ENCODE measurements at places on chromosomes 7 and 10.

GRCh38 chr7:70915067-70915466, 216.9 kb upstream of the GALNT17 start:
- DNase-seq = no peak

DNA sequence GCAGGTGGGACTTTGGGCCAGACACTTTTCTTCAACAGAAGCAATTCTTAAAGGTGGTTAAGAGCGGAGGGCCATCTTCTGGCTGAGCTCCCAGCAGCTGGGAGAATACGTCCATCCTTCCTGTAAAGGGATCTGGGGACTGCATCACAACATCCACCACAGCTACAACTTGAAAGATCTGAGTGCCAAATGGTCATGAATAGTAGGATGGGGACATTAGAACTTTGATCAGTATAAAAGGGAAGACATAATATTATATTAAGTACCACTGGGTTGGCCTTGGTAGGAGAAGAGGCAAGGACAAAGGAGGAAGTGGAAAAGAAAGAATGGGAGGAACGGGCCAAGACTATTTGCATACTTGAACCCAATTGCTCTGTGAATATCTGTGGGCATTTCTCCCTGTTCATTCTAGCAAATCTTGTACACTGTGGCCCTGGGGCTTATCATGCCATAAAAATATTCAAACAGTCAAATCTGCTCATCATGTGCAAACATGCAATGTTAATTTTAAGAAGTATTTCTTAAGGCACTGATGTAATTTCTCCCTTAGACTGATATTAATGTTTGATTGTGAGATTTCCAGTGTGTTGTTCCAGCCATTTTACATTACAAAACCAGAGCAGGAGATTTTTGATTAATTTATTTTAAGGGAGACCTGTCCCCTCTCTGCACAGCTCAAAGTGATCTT, 65.5 kb upstream of the CREB5 start:
- no peak for DNase-seq

GRCh38 chr7:130153211-130153908, 51.8 kb downstream of the TMEM209 start:
- no peak for DNase-seq

GRCh38 chr7:51606601-51607154, 290.1 kb upstream of the COBL start:
- no peak for DNase-seq

- no peak for DNase-seq
These were observed 154.3 kb downstream of the PPP1R3A start for GRCh38 chr7:113764401-113765035.

GRCh38 chr10:126839094-126839761, 66.0 kb upstream of the DOCK1 start:
- no peak for DNase-seq

DNA sequence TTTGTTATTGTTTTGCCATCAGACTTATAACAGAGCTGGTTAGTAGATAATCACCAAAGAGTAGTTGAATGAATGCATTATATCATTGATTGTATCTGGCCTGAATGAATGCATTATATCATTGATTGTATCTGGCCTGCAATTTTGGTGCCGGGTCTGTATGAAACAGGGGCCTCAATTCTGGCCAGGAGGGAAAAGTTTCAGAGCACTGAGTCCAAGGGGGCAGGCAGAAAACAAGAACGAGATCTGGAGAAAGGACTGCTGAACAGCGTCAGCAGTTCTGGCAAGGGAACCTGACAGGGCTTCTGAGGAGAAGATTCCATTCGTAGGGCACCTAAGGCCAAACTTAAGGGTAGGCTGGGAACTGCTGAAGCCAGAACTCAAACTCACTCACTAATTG, 128.0 kb downstream of the SEMA3C start:
- DNase-seq = peak; percentile 83

DNA sequence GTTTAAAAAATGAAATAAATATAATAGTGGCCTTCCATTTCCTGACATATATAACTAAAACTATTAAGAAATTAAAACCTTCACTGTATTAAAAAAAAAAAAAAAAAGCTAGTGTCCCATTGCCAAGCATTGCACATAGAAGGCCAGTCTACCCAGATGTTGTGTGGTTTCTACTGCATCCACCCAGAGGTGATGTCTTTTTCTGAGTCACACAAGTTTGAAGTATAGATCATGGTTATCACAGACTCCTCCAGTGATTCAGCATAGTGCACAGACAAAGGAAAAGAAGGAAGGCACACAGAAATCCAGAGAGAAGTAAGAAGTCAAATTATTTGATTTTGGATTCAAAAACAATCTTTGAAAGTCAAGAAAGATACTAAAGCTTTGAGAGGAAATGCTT, 429.0 kb downstream of the ETV1 start:
- no peak for DNase-seq

GRCh38 chr7:96179837-96180236, 142.1 kb downstream of the SLC25A13 start:
- DNase-seq = no peak

GRCh38 chr7:42244828-42245227, 7.8 kb upstream of the GLI3 start:
- no peak for DNase-seq

- DNase-seq = no peak
These were observed 214.3 kb downstream of the JAZF1 start for GRCh38 chr7:27966219-27966780.

DNA sequence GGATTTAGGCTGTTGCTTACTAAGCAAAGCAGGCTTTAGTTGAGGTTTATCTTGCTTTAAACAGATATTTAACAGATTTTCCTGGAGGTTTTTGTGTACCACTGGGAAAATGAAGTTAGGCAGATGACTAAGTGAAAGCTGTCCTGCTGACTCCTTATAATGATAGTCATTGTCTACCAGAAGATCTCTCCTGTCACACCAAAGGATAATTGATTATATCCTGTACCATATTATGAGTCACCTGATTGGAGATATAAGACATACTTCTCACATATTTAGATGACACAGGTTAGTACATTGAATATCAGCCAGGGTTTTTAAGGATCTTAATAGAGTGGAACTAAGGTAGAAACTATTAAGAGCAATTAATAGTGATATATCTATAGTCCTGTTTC, 68.4 kb downstream of the PTEN start:
- no peak for DNase-seq

DNA sequence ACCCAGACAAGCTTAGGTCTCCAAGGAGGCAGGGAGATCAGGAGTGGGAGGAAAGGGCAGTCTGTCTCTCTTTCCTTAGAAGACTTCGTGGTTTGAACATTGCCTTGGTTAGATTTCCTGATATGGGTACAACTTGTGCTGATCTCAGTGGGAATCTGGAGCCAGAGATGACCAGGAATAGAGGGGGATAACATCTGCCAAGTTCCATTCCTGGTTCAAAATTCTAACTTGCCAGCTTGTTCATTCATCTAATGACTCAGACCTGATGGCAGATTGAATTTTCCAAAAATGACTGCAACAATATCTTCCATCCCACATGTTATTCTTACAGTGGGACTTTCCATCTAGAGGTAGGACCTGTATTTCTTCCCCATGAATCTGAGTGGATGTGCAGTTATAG, 394.3 kb upstream of the PODXL start:
- no peak for DNase-seq

DNA sequence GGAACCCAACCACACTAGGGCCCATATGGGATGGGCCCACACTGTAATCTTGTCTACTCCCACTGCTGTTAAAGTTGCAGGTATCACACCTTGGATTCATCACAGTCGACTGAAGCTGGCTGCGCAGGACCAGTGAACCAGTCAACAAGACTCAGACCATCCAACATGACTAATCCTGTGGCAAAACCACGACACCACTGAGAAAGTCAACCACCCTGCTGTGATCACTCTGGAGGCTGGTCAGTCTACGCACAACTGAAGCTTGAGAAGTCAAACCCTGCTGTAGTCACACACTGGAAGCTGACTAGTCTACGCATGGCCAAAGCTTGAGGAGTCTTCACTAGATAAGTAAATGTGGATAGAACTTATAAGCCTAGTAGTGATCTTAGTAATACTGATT, 9.6 kb upstream of the CYREN start:
- no peak for DNase-seq

DNA sequence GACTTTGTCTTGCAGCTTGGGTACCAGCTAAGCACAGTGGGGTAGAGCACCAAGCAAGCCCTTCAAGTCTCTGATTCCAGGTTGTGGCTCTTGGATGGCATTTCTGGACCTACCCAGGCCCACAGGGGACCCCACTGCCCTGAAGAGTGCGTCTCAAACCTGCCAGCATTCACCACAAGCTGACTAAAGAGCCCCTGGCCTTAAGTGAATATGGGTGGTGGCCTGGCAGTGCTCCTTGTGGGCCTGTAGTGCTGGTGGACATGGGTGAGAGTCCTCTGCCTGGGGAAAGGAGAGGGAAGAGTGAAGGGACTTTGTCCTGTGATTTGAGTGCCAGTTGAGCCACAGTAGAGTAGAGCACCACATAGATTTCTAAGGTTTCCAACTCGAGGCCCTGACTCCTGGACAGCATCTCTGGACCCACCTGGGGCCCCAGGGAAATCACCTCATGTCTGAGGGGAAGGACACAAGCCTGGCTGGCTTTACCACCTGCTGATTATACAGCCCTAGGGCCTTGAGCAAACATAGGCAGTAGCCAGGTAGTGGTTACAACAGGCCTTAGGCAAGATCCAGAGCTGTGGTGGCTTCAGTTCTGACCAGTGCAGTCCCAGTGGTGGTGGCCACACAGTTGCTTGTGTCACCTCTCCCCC, 23.7 kb downstream of the GSDME start:
- DNase-seq = no peak

Data from sigmoid colon (tissue), 7 donors.